ENCODE measurements at places on chromosomes 6 and 20. TPM values are rescaled to one million over a fixed set of nuclear protein-coding genes. Genes with fewer than 3 reads are reported as not detected.

SEMG1 gene
- not detected for total RNA-seq

GSTA4 gene
- 20.9 TPM for total RNA-seq

DNA sequence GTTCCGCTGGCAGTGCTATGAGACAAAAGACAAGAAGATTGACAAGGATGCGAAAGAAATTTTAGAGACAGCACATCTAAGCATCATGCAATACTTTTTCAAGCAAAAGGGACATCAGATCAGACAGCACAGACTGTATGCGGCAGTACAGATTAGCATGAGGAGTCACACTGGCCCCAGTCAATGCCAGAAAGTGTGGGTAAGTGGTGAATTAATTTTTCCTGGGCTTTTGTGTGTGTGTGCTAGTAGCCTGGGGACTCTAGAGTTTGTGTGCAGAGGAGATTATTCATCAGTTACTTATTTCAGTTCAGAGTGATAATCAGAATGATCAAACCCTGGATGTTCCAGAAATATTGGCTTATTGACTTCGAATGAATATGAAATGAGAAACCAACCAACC is 47.2 kb downstream of the LAMA4 start:
- peak; percentile 39 for DNase-seq

GRCh38 chr20:48886811-48887210 is 34.7 kb upstream of the ARFGEF2 start:
- DNase-seq, result no peak

- DNase-seq, result no peak
Observed at GRCh38 chr6:6362056-6362840, 41.8 kb upstream of the F13A1 start.

GRCh38 chr6:35432291-35432690 is 19.8 kb upstream of the FANCE start:
- DNase-seq, result no peak

- no peak for DNase-seq
Observed at GRCh38 chr6:75206576-75207342, 906 bp upstream of the COL12A1 start.

All from PC-3 (cell line).